ENCODE measurements at places on chromosomes 7 and 10.

DNA sequence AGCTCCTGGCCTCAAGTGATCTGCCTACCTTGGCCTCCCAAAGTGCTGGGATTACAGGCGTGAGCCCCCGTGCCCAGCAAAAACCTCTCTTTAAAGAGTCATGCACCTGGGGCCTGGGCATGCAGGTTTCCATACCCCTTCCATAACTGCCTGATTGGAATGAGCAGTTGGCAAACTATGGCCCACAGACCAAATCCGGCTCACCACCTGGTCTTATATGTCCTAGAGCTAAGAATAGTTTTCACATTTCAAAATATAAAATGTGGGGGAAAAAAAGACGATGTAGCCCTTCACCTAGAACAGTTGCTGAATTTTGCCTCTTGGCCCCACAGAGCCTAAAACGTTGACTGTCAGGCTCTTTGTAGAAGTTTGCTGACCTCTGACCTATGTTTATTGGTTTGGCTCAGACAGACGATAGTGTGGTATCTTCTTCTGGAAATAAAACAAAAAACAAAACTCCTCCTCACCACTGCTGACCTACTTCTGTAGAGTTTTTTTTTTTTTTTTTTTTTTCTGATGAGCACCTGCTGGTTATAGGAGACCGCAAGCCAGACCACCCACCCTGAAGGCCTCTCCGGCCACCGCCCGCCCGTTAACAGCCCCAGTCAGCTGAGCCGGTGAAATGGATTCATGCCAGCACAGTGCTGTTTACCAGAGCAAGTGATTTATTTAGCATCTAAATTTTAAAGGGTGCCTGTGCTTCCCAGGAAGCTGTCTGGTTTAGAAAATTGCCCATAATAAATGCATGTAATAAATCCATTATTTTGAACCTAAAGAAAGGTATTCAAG, 33.5 kb upstream of the SFRP5 start:
- DNase-seq: no peak

DNA sequence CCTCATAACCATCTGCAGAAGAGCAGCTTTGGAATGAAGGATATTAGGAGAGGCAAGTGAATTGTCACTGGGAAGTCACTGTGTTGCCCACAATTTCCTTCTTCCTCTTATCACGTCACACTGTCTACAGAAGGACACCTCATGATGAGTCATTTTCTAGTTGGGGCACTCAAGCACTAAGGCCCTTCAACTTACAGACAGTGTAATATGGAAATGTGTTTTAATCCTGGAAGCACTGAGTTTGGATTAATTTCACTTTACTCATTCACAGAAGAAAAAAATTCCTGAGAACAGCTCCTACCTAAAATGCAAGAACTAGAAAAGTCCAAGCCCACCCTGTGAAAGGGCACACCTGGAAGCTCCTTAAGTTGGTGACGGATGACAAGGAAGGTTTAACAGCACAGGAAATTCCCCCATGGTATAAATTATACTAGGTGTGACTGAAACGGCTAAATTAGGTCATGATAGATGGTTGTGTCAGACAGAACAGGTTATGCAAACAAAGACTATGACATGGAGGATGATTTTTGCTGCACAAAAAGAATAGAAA, 56.6 kb downstream of the PARD3 start:
- no peak for DNase-seq

DNA sequence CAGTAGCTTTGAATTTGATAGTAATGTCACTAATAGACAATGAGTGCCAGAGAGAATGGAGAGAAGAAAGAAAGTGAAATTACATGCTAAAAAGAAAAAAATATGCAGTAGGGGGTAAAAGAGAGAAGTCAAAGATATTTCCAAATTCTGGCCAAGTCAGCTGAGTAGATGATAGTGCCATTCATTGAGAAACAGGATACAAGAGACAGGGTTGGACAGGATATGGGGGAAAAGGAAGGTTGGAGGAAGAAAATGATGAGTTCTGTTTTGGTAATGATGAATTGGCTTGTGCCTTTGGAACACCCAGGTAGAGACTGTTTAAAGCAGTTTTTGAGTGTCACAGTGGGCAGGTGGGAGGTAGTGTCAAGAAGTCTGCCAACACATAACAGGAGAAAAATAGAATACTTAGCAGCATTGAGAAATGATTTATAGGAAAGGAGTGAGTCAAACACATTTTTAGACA, 78.3 kb downstream of the LRRC17 start:
- DNase-seq: no peak

DNA sequence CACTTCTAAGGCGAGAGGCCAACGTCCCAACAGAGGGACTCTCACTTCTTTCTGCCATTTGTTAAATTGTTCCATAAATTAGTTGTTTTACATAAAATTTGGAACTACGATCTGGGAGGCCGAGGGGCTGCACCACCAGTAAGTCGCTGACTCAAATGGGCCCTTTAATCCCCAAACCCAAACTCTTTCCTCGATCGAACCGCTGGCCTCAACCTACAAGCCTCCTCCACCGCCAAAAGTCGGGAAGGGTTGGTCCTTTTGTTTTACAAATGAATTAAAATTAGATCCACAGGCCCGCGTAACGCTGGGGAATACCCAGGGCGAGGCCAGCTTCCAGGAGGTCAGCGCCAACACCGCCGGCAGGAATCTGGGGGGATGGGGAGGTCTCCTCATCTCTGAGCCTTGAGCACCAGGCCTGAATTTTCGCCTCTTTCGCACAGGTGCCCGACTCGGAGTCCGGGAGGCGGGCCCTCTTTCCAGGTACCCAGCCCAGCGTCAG, 1.2 kb upstream of the FOXI2 start:
- no peak for DNase-seq

- no peak for DNase-seq
Measured at GRCh38 chr7:94414481-94414880, 19.8 kb downstream of the COL1A2 start.

Data from stimulated activated CD4-positive, alpha-beta T cell treated with anti-CD3 and anti-CD28 coated beads, TNF-alpha, amount 100 ng/mL, for 48 hours (primary cell).